ENCODE measurements at places on chromosomes 7 and 10.

DNA sequence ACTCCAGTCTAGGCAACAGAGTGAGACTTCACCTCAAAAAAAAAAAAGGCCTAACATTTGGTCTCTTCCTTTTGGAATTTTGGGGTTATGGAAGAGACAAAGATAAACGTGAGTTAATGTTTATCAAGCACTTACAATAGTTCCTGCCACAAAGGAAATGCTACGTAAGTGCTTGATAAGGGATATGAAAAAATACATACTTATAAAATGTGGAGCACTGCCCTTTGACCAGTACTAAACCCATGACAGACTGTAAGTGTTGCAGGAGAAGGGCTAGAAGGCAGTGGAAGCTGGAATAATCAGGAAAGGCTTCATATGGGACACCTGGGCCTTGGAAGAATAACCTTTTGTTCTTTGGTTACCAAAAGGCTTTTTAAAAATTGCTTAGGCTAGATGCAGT, 25.5 kb downstream of the TMEM248 start:
- DNase-seq, result no peak

DNA sequence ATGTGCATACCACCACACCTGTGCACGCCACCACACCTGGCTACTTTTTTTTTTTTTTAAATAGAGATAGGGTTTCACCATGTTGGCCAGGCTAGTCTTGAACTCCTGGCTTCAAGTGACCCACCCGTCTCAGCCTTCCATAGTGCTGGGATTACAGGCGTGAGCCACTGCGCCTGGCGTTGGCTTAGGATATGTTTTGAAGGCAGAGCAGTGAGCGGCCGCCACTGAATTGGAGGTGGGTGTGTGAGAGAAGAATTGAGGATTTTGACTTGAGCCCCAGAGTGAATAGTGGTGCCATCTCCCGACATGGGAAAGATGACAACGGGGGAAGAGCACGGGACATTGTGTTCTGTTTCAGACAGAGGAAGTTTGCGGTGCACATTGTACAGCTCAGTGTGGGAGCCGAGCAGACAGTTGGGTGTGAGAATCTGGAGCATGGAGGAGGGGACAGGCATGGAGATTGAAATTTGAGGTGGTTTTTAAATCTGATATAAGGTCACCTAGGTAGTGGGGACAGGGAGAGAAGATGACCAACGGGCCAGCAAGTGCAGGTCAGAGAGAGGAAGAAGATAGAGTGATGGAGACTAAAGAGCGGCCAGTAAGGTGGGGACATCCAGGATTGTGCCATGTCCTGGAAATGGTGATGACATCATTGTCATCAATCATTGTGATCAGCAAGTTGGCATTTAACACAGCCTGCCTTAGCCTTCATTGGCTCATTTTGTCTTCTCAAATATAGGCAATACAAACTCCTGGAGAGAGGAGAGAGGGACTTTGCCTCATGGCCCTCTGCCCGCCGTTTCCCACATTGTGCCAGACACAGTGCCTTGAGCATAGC, 35.8 kb downstream of the VWA2 start:
- no peak for DNase-seq

GRCh38 chr10:125217990-125218675, 57.8 kb upstream of the CTBP2 start:
- no peak for DNase-seq

DNA sequence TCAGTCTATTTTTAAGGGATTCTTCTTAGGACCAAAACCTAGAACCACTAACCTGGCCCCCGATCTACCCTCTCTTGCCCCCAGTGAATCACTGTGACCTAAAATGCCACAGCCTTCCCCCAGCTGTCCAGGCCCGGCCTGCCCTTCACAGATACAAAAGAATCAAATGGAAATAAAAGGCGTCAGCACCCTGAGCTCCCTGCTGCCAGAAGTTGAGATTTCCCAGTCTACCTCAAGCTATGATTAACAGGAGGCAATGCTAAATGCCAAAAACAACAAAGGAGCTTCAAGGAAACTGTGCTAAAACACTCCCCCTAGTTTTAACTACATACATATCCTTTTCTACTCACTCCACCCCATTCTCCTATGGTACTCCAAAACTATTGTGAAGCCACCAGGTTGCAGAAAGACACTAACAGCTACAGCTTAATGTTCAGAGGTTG, 67.8 kb downstream of the GSAP start:
- no peak for DNase-seq

DNA sequence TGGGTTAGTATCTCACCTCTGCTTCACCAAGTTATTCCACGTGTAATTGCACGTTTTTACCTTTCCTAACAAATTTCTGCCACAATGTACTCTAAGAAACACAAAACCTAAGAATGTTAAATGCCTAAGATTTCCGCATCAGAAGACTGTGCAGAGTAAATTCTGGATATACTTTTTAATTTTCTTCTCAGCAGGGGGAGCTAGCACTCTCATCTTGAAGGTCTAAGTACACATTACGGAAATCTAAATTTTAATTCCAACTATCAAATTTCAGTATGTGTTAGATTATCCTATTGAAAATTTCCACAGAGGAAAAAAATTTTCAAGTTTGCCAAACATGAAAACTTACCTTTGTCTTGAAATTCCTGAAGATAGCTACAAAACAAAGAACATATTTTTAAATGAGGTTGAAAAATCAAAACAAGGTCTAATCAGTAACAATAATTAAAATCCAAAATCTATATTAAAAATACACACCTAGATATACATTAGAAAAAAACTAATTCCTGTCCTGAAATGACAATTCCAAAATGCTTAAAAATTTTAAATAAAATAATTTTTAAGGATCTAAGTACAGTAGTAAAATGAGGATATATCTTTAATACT, 10.5 kb downstream of the SKAP2 start:
- no peak for DNase-seq

- no peak for DNase-seq
Observed at GRCh38 chr10:102629661-102630614, 14.3 kb upstream of the TRIM8 start.

DNA sequence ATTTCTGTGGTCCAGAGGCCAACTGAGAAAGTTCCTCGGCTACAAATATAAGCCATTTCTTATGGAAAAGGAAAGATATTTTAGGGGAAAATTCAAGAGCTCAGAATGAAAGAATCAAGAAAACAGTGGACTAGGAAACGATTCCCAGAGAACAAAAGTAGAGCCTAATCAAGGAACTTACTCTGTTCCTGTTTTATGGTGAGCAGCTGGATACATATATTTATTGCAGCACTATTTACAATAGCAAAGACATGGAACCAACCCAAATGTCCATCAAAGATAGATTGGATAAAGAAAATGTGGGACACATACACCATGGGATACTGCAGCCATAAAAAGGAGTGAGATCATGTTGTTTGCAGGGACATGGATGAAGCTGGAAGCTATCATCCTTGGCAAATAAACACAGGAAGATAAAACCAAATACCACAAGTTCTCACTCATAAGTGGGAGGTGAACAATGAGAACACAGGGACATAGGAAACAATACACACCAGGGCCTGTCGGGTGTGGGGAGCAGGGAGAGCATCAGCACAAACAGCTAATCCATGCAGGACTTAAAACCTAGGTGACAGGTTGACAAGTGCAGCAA, 298.7 kb downstream of the THSD7A start:
- DNase-seq, result no peak

DNA sequence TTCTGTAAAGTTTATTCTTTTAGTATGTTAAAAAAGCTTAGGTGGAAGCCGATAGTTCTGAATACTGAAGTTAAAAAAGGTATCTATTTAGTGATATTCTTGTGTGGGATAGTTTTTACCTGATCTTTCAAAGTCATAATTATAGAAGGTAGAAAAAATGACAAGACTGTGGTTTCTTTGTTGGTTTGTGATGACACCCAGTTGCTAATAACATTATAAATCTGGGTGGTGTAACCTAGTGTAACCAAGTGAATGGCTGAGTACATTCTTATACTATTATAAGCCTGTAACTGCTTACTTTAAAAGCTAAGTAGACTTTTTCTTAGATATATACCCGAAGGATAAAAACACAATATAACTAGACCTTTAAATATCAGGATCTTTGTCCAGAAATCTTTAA, 2.3 kb downstream of the CDK13 start:
- DNase-seq, result no peak

DNA sequence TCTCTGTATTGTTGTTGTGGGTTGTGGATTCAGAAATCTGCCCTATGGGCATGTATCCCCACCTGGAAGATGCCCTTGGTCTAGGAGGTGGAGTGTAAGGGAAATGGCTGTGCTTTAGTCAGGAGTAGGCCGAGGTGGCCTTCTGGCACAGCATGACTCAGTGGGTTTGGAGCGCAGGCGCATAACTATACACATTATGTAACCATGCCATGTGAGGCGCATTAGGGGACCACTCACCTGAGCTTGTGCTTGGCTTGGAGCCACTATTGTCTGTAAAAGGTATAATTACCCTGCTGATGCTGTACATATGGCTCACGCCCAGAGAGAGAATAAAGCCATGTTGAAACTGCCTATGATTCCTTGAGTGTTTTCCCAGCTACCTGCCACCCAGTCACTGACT, 20.6 kb upstream of the ADAMTS14 start:
- no peak for DNase-seq

Measured in GM12878 (cell line).